ENCODE measurements at places on chromosomes 1 and 21.

- DNase-seq, result no peak
Measured at GRCh38 chr1:20074725-20075171, 4.8 kb downstream of the PLA2G5 start.

GRCh38 chr21:34280389-34280795 is 83.4 kb upstream of the KCNE2 start:
- DNase-seq, result no peak

- DNase-seq, result no peak
Measured at GRCh38 chr1:200311256-200311655, 98.6 kb downstream of the ZNF281 start.

- DNase-seq, result no peak
Measured at GRCh38 chr1:158204458-158204827, 23.7 kb downstream of the CD1D start.

GRCh38 chr1:160236806-160237205 is 25.5 kb downstream of the DCAF8 start:
- DNase-seq, result no peak

DNA sequence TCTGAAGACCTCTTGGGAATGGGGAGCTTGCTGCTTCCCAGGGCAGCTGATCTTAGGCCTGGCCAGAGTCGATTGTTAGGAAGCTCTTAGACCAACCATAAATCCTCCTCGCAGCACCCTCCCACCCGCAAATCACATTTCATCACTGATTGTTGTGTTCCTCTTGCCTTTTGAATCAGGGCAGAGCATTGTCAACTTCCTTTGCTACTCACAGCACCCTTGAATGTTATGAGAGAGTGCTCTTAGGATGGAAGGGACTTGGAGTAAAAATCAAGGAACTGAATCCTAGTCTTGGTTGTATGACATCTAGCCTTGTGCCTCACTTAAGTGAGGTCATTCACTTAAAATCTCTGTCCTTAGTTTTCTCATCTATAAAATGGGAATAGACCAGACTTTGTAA is 3.0 kb downstream of the VASH2 start:
- no peak for DNase-seq

- no peak for DNase-seq
Measured at GRCh38 chr1:116346943-116347673, 25.9 kb upstream of the ATP1A1 start.

GRCh38 chr1:81349194-81349965 is 451.4 kb upstream of the ADGRL2 start:
- DNase-seq, result no peak

- no peak for DNase-seq
Measured at GRCh38 chr1:92495392-92496063, 8.8 kb upstream of the GFI1 start.

- no peak for DNase-seq
Measured at GRCh38 chr1:27632387-27633297, 2.3 kb downstream of the FGR start.

DNA sequence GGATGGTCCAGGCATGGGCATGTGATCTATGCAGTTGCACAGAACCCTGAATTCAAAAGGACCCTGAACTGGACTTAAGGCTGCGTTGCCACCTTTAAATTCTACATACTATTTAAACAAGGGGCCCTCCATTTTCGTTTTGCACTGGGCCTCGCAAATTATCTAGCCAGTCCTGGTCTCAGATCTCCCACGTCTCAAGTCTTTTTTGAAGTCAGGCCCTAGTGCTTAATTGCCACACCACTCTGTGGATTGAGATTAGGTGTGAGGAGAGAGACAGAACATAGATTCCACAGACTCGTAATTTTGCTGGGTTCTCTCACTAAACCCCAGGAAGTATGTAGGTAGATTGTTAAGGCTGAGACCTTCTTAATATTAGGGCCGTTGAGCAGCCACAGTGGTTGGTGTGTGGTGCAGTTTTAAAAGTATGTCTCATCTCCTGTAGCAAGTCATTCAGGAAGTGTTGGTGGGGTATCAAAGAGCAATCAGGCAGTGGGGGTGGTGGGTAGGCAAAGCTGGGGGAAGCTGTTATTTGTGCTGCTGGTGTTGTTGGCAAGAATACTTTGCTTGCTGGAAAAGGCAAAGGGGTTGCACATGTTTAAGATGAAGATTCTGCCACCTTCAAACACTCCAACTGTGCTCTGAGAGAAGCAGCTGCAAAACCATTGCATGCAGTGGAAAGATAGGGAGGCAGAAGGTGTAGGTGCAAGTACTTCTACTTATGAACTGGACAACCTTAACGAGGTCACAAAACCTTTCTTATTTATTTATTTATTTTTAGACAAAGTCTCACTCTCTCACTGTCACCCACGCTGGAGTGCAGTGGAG is 11.2 kb downstream of the CD84 start:
- no peak for DNase-seq

GRCh38 chr1:185526344-185527307 is 207.6 kb upstream of the HMCN1 start:
- DNase-seq, result no peak

DNA sequence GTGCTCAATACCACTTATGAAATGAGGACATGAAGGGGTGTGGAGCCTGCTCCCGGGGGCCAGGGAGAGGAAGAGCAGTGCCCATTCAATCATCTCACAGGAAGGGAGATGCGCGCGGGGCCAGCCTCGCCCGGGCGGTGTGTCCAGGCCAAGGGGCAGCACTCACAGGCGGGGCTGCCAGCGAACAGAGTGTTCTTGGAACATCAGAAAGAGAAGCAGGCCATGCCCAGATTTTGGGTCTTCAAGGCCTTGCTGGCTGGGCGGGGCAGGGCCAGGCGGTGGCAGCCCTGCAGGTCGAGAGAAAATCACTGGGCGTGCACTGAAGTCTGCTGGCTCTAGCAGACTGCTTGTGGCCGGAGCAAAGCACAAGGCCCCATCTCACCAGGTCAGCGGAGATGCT is 168.6 kb downstream of the PRDM16 start:
- DNase-seq, result no peak

DNA sequence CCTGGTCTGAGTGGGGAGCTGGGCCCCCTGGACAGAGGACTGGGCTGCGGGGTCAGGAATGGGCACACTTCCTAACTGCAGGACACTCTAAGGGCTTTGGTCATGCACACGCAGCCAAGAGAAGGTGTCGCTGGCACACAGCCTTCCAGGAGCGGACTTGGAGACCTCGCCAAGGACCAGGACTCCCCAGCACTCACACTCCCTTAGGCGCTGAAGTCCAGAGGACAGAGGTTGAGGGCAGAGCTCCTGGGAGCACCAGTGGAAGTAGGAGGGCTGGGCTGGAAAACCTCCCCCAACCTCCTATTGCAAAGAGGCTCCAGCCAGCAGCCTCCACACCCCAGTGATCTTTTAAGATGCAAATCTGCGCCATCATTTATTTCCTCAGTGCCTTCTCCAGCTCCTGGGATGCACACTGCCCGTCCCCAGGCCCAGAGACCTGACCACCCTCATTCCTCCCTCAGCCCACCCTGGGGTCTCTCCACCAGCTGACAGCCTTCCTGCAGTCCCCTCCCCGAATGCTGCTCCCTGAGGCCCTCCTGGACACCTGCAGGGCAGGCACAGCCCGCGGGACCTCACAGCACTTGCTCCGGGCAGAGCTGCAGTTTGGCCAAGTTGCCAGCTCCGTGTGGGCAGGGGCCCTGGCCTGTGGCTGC is 3.0 kb downstream of the TSPEAR start:
- DNase-seq, result no peak

DNA sequence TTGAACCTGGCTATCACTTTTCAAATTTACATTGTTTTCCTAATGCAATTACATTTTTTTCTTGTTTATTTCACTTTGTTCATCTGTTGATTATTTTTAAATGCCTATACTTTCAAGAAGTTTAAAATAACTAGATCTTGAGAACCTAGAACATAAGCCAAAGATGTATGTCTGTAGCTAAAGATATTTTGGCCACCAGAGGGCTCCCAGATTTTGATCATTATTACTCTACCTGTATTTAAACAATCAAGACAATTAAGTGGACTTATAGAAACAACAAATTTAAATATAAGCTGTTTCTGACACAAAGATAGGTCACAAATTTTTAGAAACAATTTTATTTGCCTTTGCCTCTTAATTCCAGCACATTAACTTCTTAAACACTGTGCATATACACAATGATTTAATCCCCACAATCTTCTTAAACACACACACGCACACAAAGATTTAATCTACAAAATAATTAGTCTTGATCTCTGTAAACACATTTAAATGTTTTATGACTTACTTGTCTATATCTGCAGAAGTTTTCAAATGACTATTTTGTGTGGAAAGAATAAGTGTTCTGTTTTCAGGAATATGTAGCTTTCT is 380.0 kb downstream of the DSCAM start:
- DNase-seq, result no peak

DNA sequence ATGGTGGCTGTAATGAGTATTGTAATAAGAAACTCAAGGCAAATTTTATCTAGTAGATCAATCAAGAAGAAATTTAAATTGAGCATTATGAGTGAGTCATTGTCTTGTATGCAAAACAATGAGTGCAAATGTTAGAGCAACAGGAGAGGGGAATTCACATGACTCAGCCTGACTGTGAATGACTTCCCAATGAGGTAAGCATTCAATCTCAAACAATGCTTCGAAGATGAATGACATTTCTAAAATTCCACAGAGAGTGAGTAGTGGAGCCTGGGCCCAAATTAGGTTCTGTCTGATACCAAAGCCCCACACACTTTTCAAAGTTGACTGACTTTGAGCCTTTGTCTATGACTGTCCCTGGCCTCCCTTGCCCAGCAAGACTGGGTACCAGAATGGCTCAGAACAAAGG is 738.0 kb downstream of the PTPRU start:
- DNase-seq, result no peak

Measured in activated gamma-delta T cell (primary cell).